Left ventricle myocardium superior (tissue), 1 donor: ENCODE measurements at places on chromosomes 5 and 9. TPM values are rescaled to one million over a fixed set of nuclear protein-coding genes. Genes with fewer than 3 reads are reported as not detected.
A peak's percentile ranks its signal among the peaks of the same experiment; 100 is the strongest.

DNA sequence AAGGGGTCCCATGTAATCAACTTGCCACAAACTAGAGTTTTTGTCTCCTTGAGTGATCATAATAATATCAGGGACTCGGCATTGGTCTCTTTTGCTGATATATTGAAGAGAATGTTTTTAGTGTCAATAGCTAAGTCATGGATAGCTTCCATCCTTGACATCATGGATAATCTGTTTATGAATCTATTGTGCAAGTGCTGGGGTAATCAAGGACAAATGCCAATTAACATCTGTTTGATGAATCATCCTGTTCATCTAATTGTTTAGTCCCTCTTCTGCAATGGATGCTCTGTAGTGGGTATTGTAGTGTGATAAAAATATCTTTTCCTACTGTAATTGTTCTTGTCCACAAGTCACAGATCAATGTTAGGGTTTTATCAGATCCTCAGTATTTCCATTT, 607.5 kb upstream of the SEMA6A start:
- no peak for DNase-seq

GRCh38 chr5:133328800-133329199, 277.0 kb downstream of the HSPA4 start:
- no peak for DNase-seq

DNA sequence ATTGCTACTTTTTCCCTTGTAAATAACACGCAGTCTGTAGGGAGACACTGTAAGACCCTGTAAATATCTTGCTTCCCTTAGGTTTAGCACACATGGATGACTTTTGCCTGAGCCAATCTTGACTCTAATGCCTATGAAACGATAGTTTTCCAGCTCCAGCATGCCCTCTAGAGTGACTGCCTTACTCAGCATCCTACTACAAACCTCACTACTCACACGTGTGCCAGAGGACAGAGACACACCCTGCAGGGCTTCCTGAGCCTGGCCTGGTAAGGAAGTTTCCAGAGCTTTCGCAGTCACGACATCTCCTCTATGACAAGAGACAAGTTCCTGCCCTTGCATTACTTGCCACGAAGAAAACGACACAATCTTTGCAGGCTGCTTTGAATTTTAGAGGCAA, 138.1 kb downstream of the ATPSCKMT start:
- DNase-seq, result no peak

GRCh38 chr5:174204535-174205313, 159.2 kb downstream of the NSG2 start:
- no peak for DNase-seq

DNA sequence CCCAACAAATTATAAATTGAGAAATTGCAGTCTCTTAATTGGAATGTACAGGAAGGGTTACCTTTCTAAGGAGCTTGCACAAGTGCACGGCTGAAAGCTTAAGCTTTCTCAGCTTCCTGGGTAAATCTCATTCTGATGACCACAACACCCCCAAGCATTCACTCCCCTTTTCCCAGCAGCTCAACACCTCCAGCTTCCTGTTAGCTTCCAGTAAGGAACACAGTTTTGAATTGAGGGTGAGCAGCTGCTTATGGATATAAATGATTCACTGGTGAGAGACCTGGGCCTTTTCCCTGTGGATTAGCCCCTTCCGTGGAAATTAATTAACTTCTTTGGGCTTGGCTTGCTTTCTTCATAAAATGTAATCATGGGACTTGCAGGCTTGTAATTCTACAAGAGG, 101.2 kb downstream of the SLC28A3 start:
- no peak for DNase-seq

GRCh38 chr5:177554474-177555111, at the start of gene FAM193B:
Gene FAM193B, minus strand, starts transcription at chr5:177554563. Its CDS starts 105 bp downstream, at chr5:177554458.
- peak; percentile 97 for DNase-seq

Gene PHYHD1
- 39.7 TPM for total RNA-seq

Gene ARID3C
- not detected for total RNA-seq
